A172 (cell line): ENCODE measurements at places on chromosomes 16 and 17.
A peak's percentile ranks its signal among the peaks of the same experiment; 100 is the strongest.

- DNase-seq: no peak
These were observed 46.5 kb upstream of the CDRT4 start for GRCh38 chr17:15513856-15514459.

DNA sequence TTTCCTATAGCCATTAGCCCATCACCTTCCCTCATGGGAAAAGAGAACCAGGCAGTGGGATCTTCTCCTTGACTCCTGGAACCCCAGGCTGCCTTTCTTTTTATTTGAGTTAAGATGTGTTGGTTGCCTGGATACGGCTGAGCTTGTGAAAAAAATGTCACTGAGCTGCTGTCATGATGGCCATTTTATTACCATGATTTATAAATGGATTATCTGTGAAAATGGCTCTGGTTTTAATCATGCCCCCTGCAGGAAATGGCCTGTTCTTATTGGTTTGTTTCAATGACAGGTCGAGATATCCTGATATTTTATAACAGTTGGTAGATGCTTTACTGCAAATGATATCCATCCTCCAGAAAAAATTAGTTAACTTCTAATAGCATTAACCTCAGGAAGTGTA lies 640.4 kb downstream of the CDH11 start:
- no peak for DNase-seq

DNA sequence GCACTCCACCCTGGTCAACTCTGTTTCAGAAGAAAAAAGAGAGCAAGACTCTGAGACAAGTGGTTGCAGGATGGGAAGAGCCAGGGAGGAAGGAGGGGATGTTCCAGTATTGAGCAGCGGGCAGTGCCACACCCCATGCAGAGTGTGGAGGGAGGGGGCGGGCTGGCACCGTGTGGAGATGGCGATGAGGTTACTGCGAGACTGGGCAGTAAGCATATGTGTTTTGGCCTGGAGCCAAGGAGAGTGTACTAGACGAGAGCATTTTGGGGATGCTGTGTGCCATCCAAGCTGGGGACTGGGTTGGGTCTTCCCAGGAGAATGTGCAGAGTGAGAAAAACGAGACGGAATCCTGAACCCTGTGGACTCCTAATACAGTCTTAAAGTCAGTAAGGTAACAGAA lies 3.4 kb downstream of the TBC1D24 start:
- DNase-seq: no peak

GRCh38 chr17:60335289-60335688 lies 56.6 kb downstream of the USP32 start:
- no peak for DNase-seq

GRCh38 chr17:19270704-19271611 lies 33.8 kb downstream of the EPN2 start:
- no peak for DNase-seq

- DNase-seq: peak; percentile 59
These were observed 40.9 kb upstream of the MEOX1 start for GRCh38 chr17:43702637-43703036.
